ENCODE measurements at places on chromosomes 2 and 18. TPM values are rescaled to one million over a fixed set of nuclear protein-coding genes. Genes with fewer than 3 reads are reported as not detected.

ANKRD62 gene
- total RNA-seq: not detected

ZCCHC2 gene
- 8.6 TPM for total RNA-seq

HRH4 gene
- not detected for total RNA-seq

RAD51AP2 gene
- not detected for total RNA-seq

EVA1A gene
- 7.8 TPM for total RNA-seq

FAM117B gene
- 1.2 TPM for total RNA-seq

PIEZO2 gene
- total RNA-seq: 1.3 TPM

EPHA4 gene
- 1.3 TPM for total RNA-seq

SNORC gene
- total RNA-seq: 7.9 TPM

GATA6 gene
- 1.6 TPM for total RNA-seq

SCYGR4 gene
- not detected for total RNA-seq

CIB4 gene
- total RNA-seq: 0.44 TPM

ERFE gene
- total RNA-seq: 9.1 TPM

DYNAP gene
- total RNA-seq: not detected
